AG09319 (cell line): ENCODE measurements at places on chromosomes 11 and 22.
A peak's percentile ranks its signal among the peaks of the same experiment; 100 is the strongest.

DNA sequence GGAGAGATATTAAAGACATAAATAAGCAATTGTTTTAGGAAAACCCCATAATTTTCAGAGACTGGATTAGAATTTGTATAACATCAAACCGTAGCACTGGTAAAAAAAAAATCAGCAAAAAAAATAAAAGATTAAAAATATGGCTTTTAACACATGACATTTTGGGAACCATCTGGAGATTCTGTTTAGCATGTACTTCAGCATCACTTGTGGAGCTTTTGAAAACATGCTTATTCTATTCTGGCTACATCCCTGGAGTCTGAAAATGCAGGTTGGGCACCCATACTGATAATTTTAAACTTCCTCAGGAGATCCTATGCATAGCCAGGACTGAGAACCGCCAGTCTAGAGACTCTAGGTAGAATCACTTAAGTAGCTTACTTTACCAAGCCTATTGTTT lies 1190.9 kb downstream of the LRRC4C start:
- DNase-seq, result no peak

DNA sequence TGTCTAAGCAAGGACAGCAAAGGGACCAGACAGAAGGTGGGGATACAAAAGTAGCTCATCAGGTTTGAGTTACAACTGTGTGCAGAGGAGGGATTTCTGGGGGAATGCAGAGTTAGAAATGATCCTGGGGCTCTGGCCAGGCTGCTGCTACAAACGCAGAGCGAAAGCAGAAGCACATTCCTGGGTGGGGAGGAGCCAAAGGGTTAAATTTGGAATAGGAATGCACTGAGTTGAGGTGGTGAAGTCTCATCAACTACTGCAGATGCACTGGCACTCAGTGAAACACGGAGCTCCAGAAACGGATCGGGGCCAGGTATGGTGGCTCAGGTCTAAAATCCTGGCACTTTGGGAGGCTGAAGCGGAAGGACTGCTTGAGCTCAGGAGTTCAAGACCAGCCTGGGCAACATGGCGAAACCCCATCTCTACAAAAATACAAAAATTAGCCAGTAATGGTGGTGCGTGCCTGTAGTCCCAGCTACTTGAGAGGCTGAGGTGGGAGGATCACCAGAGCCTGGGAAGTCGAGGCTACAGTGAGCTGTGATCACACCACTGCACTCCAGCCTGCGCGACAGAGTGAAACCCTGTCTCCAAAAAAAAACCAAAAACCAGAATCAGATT lies 3.2 kb downstream of the CHKA start:
- no peak for DNase-seq

- DNase-seq, result no peak
Observed at GRCh38 chr11:5992604-5993251, 5.9 kb upstream of the OR52L1 start.

DNA sequence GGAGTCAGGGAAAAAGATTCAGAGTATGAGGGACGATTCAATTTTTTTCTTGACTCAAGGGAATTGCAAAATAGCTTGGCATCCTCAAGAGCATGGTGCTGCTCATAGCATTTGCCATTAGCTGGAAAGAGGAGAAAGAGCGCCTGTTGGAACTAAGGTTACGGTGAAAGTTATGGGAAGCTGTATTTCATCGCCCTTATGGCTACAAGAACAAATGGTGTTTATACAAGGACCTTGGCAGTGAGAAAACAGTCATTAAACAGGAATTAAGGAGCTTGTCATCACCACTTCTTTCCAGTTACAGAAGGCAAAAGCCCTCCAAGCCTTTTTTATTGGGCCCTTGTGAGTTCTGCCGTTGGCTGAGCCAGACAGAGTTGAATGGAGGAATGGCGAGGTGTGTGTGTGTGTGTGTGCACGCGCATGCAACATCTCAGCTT lies 74.2 kb downstream of the ALX4 start:
- DNase-seq, result no peak

GRCh38 chr11:8839306-8839956 lies 71.6 kb upstream of the AKIP1 start:
- no peak for DNase-seq

GRCh38 chr22:46297151-46297812 lies 612 bp downstream of the GTSE1 start:
- DNase-seq, result no peak

DNA sequence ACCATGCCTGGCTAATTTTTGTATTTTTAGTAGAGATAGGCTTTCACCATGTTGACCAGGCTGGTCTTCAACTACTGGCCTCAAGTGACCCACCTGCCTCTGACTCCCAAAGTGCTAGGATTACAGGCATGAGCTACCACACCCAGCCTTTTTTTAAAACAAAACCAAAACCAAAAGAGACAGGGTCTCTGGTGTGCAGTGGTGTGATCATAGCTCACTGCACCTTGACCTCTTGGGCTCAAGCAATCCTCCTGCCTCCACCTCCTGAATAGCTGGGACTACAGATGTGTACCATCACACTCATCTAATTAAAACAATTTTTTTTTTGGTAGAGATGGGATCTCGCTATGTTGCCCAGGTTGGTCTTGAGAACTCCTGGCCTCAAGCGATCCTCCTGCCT lies 77.7 kb downstream of the PTPRJ start:
- no peak for DNase-seq

DNA sequence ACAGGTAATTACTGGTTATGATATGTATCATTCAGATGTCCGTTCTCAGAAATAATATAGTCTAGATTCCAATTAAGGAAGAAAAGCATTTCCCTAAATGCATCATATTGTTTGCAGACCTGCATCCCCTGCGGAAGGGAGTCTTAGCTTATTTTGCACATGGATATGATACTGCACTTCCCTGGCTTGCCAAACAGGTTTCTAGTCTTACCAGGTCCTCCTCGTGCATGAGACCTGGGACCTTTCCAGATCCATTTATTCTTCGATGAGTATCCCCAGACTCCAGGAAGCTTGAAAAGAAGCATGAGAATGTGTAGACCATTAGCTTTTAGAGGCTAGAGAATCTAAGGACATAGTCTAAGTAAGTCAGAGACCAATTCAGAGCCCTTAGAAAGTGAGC lies 30.6 kb downstream of the CYB5R2 start:
- DNase-seq, result no peak

DNA sequence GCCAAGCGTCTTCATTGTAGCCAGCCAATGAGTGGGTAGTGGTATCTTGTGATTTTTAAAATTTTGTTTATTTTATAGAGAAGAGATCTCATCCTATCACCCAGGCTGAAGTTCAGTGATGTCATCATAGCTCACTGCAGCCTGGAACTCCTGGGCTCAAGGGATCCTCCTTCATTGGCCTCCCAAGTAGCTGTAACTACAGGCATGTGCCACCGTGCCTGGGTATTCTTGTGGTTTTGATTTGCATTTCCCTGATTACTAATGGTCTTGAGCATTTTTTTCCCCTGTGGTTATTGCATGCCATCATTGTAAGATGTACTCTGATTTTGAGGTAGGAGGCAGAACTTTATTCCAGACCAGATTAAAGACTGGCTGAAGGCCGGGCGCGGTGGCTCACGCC lies 2.4 kb upstream of the DENND6B start:
- DNase-seq, result no peak

- no peak for DNase-seq
Observed at GRCh38 chr11:102385085-102386007, 38.3 kb downstream of the BIRC2 start.

DNA sequence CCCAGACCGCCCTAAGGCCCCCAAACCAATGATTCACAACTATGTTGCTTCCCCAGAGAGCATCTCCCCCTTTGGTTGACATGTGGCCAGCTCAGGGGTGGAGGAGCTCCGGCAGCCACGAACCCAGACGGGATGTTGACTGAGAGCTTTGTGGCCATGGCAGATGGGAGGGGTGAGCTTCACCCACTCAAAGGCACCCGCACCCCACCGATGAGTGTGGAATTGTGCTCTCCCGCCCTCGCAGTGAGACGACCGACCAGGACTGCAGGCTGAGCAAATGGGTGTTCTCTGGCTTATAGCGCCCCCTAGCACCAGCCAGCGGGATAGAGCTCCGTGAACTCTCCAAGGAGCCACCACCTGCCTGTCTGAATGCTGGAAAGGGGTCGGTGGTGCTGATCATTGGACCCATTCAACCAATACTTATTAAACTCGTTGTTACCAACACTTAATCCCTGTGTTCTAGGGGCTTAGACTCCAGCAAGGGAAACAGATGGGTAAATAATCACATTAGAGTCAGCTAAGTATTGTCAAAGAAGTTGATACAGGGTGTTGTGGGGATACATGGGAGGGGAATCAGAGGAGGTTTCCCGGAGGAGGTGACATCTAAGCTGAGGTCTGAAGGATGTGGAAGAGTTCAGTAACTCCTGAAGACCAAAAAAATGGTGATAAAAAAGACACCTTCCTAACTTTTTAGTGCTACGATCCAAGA lies 4.5 kb upstream of the TIMP3 start:
- DNase-seq, result peak; percentile 58

GRCh38 chr11:94417386-94417987 lies 16.3 kb upstream of the GPR83 start:
- peak; percentile 11 for DNase-seq

- DNase-seq, result no peak
Observed at GRCh38 chr22:48207919-48208535, 1445.6 kb downstream of the TBC1D22A start.

- no peak for DNase-seq
Observed at GRCh38 chr11:62443390-62444235, 24.8 kb downstream of the SCGB1A1 start.

- DNase-seq, result no peak
Observed at GRCh38 chr11:100141201-100141600, 545.9 kb upstream of the ARHGAP42 start.

- no peak for DNase-seq
Observed at GRCh38 chr22:35467681-35468434, 67.9 kb downstream of the MCM5 start.

DNA sequence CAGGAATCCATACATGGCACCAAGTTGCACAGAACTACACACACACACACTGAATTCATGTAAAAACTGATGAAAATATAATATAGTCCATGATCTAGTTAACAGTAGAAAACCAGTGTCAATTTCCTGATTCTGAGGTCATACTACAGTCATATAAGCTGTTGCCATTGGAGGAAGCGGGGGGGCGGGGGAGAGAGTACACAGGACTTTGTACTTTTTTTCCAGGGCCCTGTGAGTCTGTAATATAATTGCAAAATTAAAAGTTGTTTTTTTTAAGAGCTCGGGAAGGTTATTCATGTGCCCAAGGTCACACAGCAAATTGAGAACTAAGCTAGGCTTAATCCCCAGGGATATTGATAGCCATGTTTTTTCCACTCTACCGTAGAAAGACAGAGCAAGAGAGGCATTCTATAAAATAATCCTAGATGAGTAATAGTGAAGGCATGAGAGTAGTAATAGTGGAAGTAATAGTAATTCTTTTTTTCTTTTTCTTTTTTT lies 312.3 kb downstream of the MN1 start:
- DNase-seq, result no peak

- DNase-seq, result no peak
Observed at GRCh38 chr22:44055805-44056204, 31.7 kb downstream of the PARVB start.

GRCh38 chr11:118198370-118198769 lies 21.9 kb upstream of the SCN2B start:
- DNase-seq, result peak; percentile 11

DNA sequence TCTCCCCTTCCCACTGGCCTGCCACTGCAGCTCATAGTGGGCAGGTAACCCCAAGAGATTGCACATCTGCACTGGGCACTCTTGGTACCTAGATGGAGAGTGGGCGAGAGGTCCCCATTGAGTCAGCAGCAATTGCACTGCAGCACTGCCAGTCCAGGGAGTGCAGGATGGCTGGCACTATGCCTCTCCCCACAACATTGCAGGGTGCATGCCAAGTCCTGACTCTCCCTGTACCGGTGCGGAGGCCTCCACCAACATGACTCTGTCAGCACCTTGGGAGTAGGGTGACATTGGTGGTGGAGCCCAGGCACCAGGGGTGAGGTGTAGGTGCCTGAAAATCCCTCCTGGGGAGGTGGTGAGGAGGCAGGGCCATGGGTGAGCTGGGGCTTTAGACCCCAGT lies 82.2 kb downstream of the TRAF6 start:
- no peak for DNase-seq

DNA sequence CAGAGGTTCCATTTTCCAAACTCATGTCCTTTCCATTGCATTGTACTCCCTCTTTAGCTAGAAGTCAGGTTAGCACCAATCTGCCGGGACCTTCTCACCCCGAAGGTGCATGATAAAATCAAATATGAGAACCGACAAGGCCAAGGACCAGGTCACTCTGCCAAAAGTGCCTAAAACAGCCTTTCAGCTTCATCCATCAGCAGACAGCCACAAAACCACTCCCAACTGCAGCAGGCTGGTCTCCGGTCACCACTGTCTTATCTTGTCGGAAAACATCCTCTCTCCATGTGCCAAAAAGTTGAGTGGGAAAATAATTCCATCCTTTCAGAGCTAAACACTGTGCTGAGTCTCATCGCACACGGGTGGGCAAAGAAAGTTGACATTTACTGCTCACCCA lies 1.4 kb downstream of the PI4KA start:
- no peak for DNase-seq

DNA sequence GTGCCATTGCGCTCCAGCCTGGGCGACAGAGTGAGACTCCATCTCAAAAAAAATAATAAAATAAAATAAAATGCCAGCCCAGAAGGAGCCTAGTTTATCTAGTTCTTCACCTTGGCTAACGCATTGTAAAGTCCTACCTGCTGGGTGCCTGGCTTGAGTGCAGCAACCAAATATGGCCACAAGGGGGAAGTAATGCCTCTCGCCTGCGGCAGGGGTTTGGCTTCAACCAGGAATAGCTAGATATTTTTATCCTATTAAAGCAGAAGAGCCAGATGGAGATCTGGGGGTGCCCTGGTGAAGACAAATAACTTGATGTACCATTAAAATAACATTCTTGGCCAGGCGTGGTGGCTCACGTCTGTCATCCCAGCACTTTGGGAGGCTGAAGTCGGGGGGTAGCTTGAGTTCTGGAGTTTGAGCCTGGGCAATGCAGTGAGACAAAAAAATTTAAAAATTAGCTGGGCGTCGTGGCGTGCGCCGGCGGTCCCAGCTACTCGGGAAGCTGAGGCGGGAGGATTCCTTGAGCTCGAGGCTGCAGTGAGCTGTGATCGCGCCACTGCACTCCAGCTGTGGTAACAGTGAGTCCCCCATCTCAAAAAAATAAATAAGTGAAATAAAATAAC lies 20.6 kb upstream of the PLEKHB1 start:
- DNase-seq, result peak; percentile 29

- no peak for DNase-seq
Observed at GRCh38 chr22:26162926-26163325, 6.3 kb upstream of the SEZ6L start.

GRCh38 chr11:93613231-93613831 lies 48.2 kb upstream of the CEP295 start:
- no peak for DNase-seq

DNA sequence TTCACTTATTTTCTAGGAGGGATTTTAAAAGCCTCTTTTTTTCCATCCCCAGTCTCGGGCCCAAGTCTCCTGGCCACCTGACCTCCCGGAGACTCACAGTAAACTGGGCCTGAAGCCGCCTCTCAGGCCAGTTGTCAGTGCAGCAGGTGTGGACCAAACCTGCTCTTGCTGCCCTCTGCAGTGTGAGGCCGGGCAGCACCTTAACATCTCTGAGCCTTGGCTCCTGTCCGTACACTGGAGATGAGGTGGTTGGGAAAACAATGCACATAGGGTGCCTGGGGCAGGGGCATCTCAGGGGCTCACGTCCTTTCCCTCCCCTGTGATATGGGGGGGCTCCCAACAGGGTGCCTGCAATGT lies 45.1 kb downstream of the PHF21B start:
- DNase-seq, result no peak
